Stimulated activated CD8-positive, alpha-beta memory T cell treated with anti-CD3 and anti-CD28 coated beads, Interleukin-4, amount 100 ng/mL, for 1 hour (primary cell): ENCODE measurements at places on chromosomes 1 and 21.

DNA sequence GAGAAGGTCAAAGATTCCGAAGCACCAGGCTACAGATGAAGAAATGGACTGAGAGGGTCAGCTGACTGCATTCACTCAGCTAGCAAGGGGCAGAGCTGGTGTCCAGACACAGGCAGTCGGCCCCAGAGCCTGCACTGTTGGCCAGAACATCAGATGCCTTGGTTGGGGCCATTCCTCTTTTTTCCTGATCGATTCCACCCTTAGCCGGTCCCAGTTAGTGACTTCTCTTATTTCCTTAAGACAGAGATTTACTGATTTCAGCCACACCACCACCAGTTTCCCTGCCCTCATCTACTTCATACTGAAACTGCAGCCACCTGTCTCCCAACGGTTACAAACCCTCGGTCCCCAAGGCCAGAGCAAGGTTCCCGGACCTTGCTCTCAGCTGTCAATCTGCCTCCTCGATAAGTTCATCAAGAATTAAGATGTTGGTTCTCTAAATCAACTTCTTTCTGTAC lies 11.5 kb downstream of the CD58 start:
- DNase-seq = no peak

DNA sequence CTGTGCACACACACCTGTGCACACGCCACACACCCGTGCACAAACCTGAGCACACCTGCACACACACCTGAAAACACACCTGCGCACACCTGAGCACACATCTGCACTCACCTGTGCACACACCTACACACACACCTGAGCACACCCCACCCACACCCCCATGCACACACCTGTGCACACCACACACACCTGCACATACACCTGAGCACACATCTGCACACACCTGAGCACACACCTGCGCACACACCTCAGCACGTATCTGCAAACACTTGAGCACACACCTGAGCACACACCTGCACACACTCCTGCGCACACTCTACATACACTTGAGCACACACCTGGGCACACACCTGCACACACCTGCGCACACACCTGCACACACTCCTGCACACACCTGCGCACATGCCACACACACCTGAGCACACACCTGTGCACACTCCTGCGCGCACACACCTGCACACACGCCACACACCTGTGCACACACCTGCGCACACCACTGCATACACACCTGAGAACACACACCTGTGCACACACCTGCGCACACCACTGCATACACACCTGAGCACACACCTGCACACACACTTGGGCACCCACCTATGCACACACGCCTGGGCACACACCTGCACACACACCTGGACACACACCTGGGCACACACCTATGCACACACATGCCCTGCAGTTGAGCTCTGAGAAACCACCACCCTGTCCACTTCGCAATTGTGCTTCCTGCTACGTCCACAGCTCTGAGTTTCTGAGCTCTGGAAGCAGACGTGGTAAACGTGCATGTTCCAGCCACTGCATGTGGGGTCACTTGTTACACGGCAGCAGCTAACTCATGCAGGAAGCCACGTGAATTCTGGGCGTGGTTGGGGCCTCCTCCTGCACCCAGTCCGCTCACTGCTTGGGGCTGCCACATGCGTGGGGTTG lies 8.0 kb upstream of the C1orf159 start:
- no peak for DNase-seq

DNA sequence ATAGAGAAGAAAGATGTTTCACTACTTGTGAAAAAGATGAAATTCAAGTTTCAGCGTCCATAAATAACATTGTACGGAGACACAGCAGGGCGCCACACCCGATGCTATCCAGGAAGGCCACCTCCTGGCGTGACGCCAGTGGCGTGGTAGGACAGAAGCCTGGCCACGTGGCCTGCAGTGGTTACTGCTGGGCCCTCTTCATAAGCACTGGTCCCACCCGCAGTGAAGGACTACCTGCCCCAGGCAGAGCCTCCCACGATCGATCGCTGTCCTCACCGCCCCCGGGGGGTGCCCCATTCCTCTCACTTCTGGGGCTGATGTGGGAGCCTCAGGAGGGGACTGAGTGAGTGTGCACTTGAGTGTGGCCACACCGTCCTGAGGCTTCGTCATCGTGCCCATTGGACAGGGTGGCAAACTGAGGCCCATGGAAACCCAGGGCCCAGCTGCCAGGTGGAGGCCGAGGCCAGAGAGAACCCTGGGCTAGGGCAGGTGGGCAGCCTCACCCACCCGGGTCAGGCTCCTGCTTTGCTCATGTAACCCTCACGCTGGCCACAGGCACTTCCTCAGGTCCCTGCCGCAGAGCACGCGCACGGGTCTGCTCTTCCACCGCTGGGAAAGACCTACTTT lies 11.7 kb upstream of the HES5 start:
- no peak for DNase-seq

- no peak for DNase-seq
These were observed 580.1 kb upstream of the ADGRL2 start for GRCh38 chr1:81220614-81221071.

GRCh38 chr1:15508700-15509487 lies 15.1 kb downstream of the CASP9 start:
- DNase-seq = no peak

DNA sequence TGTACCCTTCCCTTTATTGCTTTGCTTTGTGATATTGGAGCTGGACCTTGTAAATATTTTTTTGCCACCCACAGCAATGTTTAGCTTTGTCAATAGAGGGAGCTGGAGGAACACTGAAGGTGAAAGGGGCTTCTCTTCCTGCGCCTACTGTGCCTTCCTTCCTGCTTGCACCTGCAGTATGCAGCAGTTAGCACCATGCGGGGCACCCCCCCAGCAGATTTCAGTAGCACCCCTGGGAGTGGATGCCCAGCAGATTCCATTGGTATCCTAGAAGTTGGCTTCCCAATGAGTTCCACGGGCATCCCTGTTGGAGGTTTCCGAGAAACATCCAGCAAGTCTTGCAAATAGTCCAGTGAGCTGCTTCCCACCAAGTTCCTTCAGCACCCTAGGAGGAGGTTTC lies 25.6 kb downstream of the S100A10 start:
- no peak for DNase-seq

GRCh38 chr1:35857830-35858229 lies 25.2 kb upstream of the AGO1 start:
- DNase-seq = no peak

DNA sequence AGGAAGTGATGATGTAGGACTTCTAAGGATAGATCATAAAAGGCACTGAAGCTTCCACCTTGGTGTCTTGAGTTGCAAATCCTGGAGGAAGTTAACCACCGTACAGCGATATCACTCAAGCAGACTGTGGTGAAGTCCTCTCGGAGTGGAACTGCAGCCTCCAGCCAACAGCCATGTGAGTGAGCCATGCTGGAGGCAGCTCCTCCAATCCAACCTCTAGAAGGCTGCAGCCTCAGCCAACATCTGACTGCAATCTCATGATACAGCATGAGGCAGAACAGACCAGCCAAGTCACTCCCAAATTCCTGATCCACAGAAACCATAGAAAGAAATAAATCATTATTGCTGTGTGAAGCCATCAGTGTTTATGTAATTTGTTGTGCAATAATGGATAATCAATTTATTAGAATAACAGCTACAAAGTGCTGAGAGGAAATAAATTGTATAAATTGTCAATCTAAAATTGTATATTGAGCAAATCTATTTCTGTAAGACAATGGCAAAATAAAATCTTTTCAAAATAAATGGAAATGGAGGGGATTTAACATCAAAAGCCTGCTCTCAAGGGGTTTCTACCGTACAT lies 65.0 kb downstream of the PRSS38 start:
- no peak for DNase-seq
